Suppressor macrophage treated with lipopolysaccharide for 4 hours (primary cell): ENCODE measurements at places on chromosomes 3 and 15.

GRCh38 chr3:196216089-196216564, at the start of gene SLC51A:
TSS of gene SLC51A (plus strand) at chr3:196216534. CDS start at chr3:196216713, 179 bp downstream.
- DNase-seq, result no peak

DNA sequence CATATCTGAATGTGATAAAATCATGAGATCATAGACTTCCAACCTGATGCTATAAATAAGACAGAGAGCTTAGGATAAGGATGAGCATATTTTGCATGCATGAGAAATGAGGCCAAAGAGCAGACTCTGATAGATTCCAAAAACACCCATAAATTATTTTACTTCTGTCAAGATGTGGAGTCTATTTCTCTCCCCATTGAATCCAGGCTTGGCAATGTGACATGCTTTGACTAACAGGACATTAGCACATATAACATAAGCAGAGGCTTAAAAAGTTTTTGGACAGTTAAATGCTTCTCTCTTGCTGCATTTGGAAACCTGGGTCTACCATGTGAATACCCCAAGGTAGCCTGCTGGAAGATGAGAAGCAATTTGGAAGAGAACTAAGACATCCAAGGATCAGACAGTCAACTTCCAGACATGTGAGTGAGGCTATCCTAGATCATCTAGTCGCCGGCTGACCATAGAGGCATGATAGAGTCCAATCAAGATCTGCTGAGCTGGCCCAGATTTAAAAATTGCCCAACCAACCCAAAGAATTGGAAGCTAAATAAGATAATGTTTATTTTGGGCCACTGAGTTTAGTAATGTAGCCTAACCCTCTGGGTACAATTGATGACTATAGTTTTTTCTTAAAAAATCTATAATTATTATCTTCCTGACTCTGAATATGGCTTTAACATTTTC, 30.3 kb downstream of the MYLK start:
- no peak for DNase-seq

- no peak for DNase-seq
Measured at GRCh38 chr15:64703632-64703959, 71.8 kb downstream of the RBPMS2 start.

GRCh38 chr15:77748078-77749064, 115.7 kb upstream of the LINGO1 start:
- DNase-seq, result no peak

DNA sequence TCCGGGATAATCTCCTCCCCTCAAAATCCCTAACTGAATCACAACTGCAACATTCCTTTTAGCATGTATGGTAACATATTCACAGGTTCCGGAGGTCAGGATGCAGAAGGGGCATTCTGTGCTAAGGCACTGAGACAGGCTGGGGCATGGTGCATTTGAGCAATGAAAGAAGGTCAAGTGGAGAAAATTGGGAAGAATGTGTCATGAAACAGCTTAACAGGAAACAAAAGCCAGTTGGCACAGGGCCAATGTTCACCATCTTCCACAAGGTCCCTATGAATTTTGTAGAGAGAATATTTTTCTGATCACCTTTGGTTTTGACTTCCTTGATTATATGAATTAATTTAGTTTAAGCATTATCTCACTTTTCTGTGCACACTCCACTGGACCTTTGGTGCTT, 587.7 kb upstream of the NR2F2 start:
- no peak for DNase-seq

- DNase-seq, result peak; percentile 13
Measured at GRCh38 chr15:63560741-63561448, 36.3 kb upstream of the FBXL22 start.

- peak; percentile 39 for DNase-seq
Measured at GRCh38 chr15:47516558-47516957, 200.7 kb upstream of the SEMA6D start.

DNA sequence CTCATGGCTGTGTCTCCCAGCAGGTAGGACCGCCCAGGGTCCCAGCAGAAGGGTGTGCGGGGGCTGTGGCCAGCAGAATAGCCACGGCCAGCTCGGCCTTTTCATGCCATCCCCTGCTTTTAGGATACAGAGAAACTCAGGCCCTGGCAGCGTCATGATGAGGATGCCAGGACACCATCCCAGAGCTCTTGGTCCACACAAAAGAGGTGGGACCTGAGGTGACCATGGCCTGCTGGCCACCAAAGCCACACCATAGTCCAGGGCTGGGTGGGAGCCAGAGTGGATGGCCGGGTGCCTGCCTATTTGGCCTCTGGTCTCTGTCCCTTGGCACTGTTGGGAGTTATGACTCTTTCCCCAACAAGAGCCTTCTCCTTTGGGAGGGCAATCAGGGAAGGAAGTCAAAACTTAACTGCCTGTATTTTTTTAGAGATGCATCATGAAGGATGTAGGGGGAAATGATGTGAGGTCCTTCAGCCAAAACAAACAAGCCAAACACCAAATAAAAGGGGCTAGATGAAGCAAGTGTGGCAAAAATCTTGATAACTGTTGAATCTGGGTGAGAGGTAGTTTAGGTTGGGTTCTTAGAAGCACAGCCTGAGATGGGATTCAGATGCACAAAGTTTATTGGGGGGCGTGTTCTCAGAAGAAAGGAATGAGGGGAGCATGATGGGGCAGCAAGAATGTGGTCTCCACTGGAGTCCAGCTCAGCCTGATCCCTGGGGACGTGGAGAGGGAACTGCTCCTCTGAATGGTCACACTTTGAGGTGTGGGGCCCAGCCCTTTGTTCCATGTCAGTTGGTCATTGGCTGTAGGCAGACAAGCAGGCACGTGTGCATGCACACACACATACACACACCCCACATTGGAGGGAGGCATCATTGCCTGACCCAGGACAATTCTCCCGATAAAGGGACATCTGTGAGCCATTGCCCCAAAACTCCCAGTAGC, 33.2 kb downstream of the SMAD6 start:
- DNase-seq, result no peak

DNA sequence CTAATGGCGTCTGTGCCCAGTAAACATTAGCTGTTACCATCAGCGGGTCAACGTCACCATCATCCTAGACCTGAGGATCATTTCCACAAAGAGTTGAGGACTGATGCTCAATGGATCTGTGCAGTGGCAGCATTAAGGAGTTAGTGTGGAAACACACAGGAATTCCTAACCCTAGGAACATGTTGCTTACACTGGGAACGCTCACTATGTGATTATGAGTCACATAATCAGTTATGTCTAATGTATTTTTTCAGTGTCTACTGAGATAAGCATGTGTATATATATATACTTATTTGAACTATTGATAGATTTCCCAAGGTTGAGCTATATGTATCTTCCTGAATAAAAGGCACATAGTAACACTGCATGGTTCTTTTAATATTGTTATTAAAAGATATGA, 19.0 kb downstream of the ARNT2 start:
- DNase-seq, result no peak

DNA sequence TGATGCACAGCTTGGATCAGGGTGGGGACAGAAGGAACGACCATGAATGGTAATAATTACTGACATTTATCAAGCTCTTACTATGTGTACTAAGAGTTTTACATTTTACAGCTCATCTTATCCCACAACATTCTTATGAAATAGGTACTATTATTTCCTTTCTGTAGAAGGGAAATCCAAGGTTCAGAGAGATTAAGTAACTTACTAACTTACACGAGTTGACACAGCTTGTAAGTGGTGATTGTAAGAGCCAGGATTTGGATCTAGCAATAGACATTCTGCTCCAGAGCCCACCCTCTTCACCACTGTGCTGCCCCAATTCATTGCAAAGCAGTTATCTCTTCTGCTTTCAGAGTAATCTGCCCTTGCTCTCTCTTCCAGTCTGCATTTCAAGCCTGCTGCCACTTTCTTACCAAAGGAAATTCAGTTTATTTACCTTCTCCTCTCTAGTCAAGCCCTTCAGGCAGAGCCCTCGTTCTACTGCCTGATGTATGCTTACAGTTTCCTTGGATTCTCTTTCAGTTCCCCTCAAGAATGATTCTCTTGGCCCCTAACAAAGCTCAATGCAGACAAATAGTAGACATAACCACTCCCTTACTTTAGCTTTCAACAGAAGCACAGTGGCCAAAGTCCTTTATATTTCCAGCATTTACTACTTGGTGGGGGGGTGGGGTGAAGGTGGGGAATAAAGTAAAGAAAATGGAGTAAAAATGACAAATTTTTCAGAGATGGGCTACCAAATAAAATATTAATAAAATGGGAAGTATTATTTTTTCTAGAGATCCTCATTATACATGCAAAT, 65.8 kb downstream of the ATP8B4 start:
- peak; percentile 32 for DNase-seq

- no peak for DNase-seq
Measured at GRCh38 chr3:117631781-117632180, 922.2 kb downstream of the TUSC7 start.

- DNase-seq, result no peak
Measured at GRCh38 chr3:108518895-108519294, 8.5 kb upstream of the MYH15 start.
